ENCODE measurements at places on chromosomes 13 and 19.

DNA sequence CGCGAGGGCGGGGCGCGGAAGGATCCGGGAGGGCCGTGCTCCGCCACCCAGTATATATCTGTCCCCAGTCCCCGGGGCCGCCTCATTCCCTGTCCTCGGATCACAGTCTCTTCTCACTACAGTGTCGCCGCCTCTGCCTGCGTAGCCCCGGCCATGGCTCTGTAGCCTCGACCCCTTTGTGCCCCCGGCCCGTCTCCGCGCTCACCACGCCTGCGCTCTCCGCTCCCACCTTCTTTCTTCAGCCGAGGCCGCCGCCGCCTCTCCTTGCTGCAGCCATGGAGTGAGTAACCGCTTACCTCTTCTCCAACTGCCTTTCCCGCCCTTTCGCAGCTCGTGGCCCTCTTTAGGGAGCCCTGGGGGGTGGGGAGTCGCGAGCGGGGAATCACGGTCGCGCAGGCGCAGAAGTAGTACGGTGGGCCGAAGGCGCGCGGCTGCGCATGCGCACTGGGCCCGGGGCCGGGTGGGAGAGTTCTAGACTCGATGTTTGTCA lies at the start of the genes ATF5 and NUP62:
TSS of gene ATF5 (plus strand) at position 85 of the 490 bp plus-strand sequence. CDS start 1,646 bp downstream, outside the sequence.
TSS of gene NUP62 (minus strand) at position 384 of the 490 bp plus-strand sequence. CDS start 19,697 bp downstream, outside the sequence.
- DNase-seq: peak; percentile 95

GRCh38 chr13:101767131-101767530 lies 314.7 kb downstream of the ITGBL1 start:
- DNase-seq: no peak

DNA sequence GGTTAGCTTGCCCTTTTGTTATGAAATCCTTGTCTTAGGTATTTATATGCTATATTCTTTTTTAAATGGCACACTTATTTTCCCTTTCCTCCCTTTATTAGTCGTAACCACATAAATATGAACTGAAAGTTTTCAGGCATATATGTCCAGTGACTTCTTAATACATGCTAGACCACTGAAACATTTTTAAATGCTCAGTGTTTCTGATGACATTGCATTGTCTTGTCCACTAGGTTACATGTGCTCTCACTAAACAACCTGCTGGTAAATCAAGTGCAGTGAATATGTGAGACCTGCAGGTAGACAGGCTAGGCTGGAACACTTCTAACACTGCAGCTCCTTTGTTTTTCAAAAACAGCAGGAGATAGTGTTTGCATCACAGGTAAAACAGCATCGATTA lies 332.6 kb upstream of the DACH1 start:
- no peak for DNase-seq

DNA sequence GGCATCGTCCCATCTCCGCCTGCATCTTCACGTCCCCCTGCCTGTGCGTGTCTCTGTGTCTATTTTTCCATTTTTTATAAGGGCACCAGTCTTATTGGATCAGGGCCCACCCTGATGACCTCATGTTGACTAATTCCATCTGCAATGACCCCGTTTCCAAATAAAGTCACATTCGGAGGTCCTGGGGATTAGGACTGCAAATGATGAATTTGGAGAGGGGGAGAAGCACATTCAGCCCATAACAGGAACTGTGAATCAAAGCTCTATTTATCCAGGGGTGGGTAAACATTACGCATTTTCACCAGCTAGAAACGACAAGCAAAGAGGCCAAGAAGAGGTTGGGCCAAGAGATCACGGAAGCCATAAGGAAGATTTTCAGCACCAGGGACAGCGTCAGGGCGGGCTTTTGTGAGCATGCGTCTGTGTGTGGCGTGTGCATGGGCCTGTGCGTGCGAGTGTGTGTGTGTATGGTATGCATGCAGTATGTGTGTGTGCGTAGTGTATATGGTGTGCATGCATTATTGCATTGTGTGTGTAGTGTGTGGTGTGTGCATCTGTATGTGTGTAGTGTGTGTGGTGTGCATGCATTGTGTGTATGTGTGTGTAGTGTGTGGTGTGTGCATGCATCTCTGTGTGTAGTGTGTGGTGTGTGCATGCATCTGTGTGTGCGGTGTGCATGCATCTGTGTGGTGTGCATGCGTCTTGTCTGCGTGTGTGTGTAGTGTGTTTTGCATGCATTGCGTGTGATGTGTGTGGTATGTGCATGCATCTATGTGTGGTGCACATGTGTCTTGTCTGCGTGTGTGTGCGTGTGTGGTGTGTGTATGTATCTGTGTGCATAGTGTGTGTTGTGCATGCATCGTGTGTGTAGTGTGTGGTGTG lies 19.6 kb downstream of the CELF5 start:
- DNase-seq: peak; percentile 77

- DNase-seq: no peak
Measured at GRCh38 chr13:73702419-73703071, 431.7 kb downstream of the KLF12 start.

- no peak for DNase-seq
Measured at GRCh38 chr13:74485757-74486156, 351.6 kb upstream of the KLF12 start.

All from ecto neural progenitor cell (in vitro differentiated cells).